ENCODE measurements at places on chromosomes 11 and 22.

DNA sequence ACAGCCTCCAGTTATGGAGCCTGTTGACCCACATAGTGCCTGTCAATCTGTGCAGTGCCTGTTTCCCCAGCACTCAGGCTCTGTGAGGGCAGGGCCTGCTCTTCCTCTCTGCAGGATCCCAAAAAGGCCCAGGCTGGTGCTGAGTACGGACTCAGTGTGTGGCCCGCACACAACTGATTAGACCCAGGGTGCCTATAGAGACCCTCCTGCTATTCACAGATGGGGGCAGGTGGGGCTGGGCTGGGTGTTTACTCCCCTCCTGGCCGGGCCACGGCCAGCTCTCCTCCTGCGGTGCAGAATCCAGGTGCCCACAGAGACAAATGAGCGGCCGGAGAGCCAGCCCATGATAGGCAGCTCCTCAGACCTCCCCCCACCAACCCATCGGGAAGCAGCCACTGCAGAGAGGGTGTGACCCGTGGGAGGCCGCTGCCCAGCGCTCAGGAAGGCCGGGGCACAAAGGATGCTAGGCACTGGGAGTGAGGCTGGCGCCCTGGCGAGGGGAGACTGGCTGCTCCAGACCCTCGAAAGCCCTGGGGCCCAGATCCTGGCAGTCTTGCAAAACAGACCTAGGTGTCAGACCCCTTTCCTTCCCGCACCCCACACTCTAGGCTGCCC, 239.0 kb downstream of the CTTN start:
- no peak for DNase-seq

GRCh38 chr11:45844822-45845578, 2.3 kb upstream of the CRY2 start:
- no peak for DNase-seq

DNA sequence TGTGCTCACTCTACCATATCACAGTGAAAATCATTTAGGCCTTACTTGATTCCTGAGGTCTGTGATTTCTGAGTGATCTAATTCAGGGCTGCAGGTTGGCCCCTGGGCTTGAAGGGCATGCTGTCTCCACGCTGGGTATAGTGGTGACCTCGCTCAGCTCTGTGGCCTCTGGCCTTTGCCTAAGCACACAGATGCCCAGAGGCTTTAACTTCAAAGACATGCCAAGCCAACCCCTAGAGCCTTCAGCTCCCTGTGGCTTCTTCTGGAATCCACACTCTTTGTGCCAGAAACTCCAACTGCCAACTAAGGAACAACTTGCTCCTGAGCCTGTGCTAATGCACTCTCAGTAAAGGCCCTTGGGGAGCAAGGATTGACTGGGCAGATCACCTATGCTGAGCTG, 232.6 kb upstream of the MPPED2 start:
- peak; percentile 10 for DNase-seq

DNA sequence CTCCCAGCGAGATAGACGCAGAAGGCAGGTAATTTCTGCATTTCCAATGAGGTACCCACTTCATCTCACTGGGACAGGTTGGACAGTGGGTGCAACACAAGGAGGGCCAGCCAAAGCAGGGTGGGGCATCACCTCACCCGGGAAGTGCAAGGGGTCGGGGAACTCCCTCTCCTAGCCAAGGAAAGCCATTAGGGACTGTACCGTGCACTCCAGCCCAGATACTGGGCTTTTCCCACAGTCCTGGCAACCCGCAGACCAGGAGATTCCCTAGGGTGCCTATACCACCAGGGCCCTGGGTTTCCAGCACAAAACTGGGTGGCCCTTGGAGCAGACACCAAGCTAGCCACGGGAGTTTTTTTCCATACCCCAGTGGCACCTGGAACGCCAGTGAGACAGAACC, 17.2 kb downstream of the TRPC6 start:
- no peak for DNase-seq

- DNase-seq = no peak
These were observed 540.8 kb downstream of the SOX6 start for GRCh38 chr11:15815246-15816195.

DNA sequence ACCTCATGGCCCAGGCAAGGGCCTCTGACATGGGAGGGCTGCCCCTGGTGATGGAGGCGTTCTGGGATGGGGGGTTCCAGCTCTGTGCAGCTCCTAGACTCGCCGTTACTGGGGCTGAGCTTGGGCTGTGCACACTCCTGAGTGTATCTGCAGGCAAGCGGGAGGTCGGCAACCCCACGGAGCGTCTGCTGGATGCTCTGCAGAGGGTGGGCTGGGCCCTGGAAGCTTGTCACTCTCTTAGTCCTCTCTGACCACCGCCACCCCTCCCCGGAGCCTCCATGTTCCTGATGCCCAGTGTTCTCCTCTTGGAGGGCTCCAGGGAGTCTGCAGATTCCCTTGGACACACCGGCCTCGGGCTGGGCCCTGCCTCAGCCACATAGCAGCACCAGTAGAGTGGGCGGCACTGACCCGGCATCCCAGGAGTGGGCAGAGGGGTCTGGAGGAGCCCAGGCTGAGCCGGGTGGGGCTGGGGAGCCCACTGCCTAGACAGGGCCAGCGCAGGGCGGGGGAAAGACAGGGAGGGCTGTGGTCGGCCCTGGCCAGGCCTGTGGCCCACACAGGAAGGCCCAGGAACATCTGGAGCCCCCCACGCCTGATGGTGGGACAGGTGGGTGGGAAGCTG, 20.6 kb upstream of the MUC5B start:
- DNase-seq = peak; percentile 23

- DNase-seq = no peak
These were observed 27.8 kb downstream of the FCHSD2 start for GRCh38 chr11:73114110-73114834.

- DNase-seq = no peak
These were observed 1.5 kb downstream of the ADAMTS8 start for GRCh38 chr11:130426837-130427341.

DNA sequence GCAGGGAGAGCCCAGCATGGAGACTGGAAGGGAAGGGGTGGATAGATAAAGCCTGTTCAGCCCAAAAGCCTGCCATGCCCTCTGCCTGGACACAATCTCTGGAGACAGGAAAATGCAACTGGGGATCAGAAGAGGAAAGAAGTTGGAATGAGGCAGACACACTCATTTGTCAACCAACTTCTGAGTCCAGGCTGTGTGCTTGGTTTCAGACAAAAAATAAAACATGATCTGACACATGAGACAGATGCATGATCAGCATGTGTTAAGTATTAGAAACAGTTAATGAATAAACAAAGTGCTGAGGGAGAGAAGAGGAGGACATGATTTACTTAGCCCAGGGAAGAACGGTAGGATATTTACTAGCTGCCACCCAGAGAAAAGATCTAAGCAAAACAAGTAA, 839 bp downstream of the LRRN4CL start:
- no peak for DNase-seq

DNA sequence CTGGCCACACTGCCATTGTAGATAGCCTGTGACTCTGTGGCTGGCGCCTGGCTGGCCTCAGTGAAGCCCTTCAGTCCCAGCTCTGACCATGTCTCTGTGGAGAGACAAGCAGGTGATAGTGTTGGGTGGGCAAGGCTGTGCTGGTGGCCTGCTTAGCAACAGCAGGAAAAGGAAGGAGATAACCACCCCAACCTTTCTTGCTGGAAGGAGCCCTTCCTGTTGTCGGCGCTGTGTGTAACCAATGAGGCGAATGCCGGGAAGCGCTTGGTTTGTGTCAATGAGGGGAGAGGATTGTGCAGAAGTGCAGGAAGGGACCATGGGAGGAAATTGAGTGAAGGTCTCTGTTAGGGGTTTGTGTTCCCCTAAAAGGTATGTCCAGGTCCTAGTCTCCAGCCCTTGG, 27.3 kb downstream of the PARVB start:
- no peak for DNase-seq

GRCh38 chr11:134835561-134835960, 423.5 kb upstream of the B3GAT1 start:
- no peak for DNase-seq

GRCh38 chr11:66335531-66336233, 552 bp downstream of the RIN1 start:
- DNase-seq = peak; percentile 74

DNA sequence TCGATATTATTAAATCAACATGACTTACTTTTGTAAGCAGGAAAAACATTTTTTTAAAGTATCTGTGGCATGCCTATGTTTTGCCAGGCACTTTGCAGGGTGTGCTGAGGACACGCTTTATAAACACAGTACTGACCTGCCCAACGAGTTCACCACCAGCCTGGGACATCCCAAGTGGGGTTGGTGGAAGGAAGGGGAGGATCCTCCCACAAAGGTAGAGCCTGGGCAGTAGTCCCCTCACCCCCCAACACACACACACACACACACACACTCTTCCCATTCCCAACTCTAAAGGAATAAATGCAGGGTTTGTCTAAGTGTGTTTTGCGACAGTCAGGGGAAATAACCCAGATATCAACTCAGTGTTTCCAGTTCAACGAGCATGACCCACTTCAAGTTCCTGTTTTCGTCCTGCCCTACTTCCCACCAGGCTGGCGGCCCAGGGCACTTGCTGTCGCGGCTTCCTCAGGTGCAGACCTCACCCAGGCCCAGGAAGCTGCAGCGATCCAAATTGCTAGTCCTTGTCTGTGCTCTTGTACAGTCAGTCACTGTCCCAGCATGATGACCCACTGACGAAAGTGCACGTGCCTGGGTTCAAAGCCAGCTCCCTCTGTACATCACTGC, 3.1 kb downstream of the CERK start:
- no peak for DNase-seq

- no peak for DNase-seq
These were observed 155.8 kb upstream of the POU2AF2 start for GRCh38 chr11:111089759-111090158.

DNA sequence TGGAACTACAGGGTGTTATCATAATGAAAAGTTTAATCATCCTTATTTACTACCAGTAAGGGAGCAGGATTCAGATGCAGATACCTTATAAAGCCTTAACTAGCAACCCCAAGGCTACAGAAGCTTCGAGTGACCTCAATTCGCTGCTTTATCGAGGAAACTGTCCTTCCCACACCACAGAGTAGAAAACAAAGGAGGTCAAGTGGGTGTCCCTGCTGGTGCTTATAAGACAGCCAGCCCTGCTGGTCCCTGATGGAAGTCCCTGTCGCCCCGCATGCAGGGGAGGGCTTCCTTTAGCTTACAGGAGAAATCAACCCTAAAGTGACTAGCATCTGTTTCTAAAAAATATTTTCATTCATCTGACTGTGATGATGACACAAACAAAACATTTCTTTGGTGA, 7.3 kb downstream of the MN1 start:
- peak; percentile 62 for DNase-seq

DNA sequence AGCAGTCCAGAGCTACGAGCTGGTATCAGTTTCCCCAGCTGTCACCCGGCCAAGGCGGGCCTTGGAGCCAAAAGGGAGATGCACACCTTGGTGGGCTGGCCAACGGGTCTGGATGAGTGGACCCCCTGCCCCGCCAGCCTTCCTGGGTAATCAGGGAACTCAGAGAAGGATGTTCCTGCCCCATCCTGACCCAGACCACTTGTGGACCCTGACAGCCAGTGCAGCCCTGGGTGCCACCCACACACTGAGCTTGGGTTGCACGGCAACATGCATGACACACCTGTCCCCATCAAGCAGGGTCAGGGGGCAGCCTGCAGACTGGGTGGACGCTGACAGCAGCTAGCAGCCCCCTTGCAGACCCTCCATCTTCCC, 8.6 kb downstream of the SLC25A1 start:
- no peak for DNase-seq

DNA sequence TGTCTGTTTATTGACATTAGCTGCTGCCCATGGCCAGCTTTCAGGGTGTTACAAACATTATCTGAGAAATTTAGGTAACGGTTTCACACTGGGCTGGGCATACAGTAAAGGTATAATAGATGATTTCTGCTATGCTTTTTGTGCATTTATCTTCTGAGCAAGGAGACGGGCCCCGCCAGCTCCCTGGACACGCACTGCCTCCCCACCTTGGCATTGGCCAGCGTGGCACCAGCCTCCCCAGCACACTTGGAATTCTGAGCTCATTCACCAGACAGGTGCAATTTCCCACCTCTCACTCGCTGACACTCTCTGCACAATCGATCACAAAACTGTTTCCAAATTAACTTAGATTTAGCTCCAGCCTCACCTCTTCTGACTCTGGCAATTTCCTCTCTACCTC, 222.8 kb downstream of the CEP164 start:
- no peak for DNase-seq

DNA sequence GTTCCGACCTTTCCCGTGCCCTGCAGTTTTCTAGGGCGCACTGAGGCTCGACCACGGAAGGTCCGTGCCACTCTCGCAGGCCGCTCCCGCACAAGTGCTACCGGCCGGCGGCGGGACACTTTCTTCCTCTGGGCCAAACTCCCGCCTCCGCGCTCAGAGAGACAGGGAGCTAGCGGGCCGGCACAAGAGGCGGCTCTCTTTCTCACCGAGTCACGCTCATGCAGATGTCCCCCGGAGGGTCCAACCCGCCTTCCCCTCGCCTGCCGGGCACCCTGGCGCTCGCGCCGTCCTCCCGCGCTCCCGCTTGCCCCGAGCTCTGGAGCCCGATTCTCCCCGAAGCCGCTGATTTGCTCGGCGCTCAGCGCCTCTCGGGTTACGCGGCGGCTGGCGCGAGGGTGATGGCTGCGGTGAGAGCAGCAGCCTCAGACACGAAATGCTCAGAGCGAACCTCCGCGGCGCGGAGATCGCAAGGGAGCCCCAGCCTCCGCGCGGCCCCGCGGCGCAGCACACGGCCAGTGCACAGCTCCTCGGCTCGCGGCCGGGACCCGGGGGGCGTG, 1.0 kb downstream of the LMO1 start:
- peak; percentile 76 for DNase-seq

DNA sequence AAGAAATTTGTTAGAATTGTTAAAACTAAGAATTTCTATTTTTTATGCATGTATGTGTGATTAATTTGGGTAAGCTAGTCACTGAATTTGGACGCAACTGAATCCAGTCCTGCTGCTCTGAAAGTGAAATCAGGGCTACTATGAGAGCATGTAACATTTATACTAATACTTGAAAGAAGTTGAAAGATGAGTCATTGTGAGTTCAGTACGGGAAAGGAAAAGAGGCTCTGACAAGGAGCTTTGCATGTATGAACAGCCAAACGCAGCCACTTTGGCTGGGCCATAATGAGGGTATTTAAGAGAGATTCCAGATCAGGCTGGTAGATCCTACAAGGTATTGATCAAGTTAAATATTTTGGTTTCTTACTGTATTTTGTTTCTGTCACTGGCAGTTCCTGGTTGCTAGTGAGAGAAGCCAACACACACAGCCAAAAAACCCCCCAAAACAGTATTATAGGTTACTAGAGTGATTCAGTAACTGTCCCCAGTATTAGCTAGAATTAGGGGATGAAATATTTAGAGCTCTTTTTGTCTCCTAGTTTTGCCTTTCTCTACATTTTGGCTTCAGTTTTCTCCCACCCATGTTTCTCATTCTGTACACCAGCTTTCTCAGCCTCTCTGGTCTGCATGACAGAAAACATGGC, 14.1 kb downstream of the AASDHPPT start:
- DNase-seq = no peak

GRCh38 chr11:60866911-60867870, at the start of gene ZP1:
ZP1 (plus strand) TSS chr11:60867542; CDS start chr11:60867562, 20 bp downstream.
- peak; percentile 23 for DNase-seq
